ENCODE measurements at places on chromosomes 6 and 20.

- DNase-seq = no peak
Observed at GRCh38 chr6:122797537-122797936, 8.5 kb downstream of the SMPDL3A start.

- DNase-seq = no peak
Observed at GRCh38 chr6:3337521-3338350, 79.0 kb downstream of the PSMG4 start.

DNA sequence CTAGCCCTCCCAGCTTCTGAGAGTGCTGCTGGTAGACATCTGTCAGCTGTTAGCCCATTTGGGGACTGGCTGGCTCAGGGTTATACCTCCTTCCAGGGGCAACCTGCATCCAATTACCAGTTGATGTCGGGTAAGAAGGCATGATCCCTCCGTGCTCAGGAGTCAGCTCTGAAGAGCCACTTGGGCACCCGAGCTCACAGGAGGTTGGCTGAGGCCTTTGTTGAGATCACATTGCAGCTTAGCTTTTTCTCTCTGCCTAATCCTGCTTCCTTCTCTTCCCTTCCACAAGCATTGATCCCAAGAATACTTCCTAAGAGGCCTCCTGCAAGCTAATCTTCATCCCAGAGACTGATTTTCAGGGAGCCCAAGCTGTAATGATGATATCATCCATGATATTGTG, 35.5 kb downstream of the SCP2D1 start:
- DNase-seq = no peak

DNA sequence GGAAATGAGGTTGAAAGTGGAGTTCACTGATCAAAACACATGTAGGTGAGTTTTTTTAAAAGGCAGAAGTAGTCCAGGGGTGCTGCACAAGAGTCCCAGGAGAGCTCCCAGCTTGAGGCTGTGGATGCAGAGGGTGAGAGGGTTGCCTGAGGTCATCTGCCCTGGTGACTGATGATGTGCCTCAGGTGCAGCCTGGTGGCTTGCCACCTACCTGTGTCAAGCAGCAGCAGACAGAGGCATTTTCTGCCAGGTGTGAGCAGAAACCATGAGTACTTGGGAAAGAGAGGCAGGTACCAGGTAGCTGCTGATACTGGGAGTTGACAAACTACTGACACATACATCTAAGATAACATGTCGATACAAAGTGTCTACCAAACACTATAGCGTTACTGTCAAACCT, 92.5 kb downstream of the SCP2D1 start:
- no peak for DNase-seq

DNA sequence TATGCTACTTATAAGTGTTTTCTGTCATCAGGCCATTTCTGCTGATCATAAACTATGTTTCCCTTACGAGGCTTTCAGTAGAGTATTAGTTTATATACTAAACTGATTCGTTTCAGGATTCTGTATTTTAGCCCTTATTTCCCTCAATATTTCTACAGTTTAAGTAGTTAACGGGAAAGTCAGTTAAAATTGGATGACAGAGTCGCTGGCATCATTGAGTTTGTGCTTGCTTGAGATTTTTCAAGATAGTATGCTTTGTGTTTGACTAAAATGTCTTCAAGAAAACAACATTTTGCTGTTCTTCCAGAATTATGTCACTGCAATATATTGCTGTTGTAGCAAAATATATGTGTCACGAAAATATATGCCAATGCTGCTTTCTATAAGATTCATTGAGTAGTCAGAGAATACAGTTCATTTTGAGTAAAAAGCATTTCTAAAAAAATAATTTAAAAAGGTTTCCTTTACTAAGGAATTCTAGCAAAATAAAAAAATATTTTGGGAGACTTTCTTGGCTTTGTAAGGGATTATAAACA, 51.4 kb downstream of the NCOA7 start:
- no peak for DNase-seq

- DNase-seq = no peak
Observed at GRCh38 chr6:135475292-135475886, 22.2 kb downstream of the AHI1 start.

GRCh38 chr6:56378966-56379585, 131.7 kb upstream of the COL21A1 start:
- no peak for DNase-seq

- no peak for DNase-seq
Observed at GRCh38 chr20:10596710-10597121, 77.1 kb downstream of the JAG1 start.

- no peak for DNase-seq
Observed at GRCh38 chr6:24599179-24599578, 46.8 kb downstream of the KIAA0319 start.

GRCh38 chr6:10316373-10316721, 98.5 kb downstream of the TFAP2A start:
- DNase-seq = no peak

Measured in effector memory CD4-positive, alpha-beta T cell (primary cell).